ENCODE measurements at places on chromosomes 5 and 9.

DNA sequence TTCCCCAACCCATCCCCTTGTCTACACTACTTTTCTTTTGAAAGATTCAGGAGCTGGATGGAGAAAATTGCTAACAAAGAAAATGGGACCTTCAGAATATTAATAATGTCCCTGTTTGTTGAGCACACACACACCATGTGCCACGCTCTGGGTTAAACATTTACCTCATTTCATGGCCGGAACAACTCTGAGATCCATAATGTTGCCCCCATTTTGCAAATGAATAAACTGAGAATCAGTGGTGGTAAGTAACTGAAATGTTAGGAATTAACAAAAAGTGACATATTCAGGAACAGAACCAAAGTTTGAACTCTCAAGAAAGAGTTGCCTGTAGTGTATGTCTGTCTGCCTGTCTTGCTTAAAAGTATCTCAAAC is 51.4 kb upstream of the SMAD5 start:
- no peak for DNase-seq

DNA sequence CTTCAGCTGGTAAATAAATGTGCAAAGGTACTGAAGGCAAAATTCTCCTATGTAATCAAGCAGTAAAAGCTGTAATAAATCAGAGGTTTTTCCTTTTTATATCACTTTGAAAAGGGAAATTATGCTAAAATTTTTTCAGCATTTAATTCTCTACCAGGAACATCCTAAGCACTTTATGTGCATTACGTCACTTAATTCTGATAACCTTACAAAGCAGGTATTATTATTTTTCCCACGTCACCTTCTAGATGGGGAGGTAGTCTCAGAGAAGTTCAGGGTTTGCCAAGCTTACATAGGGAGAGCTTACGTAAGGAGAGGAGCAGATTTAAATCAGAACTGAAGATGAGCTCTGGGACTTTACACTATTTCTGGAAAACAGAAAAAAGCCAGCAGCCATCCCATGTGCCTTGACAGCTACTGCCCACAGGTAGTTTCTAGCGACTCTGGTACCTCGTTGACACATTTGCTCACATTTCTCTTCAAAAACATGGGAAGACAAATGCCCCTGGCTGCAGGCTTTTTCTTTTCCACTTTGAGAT is 79.0 kb upstream of the IFNK start:
- no peak for DNase-seq

- DNase-seq, result no peak
Measured at GRCh38 chr5:149439899-149440542, 60.9 kb upstream of the IL17B start.

DNA sequence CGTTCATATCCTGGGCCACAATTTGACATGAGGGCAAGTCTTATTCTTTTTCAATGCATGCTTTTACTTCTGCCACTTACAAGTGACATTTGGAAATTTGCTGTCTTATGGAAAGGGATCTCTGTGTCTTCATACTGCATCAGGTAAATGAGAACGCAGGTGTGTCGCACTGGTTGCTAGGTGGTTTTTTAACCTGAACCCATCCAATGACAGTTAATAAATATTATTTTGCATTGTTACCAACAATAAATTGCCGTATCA is 1.1 kb downstream of the ADAMTS16 start:
- no peak for DNase-seq

DNA sequence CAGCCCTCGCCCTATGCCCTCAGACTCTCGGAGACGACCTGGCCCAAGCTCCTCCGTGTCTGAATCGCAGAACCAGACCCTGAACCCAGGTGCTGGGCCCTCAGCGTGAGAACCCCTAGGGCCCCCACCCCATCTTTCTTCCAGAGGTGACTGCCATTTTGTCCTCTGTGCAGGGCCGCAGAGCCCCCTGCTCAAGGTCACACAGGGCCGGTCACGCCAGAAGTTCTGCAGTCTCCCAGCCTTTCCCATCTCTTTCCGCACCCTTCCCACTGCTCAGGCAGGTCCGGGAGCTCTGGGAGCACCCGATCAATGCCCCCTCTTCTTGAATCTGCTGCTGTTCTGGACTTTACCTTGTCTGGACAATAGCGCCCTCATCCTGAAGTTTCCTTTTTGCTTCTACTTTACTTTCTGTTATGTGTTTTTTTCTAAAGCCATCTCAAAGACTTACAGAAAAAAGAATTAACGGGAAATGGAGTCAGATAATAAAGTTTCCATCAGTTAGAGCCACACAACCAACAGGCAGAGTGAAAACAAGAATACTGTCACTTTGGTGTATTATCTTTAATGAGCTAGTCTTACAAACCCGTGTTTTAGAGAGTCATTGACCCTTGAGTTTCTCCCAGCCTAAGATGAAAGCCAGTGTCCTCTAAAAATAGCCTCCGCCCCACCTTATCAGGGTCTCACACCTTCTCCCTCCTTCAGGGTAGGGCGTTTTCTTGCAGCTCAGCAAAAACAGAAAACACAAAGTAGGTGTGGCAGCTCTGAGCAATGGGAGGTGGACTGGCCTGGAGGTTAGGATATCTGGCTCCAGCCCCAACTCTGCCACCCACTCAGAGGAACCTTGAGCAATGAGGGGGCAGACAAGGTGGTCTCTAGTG is 1.8 kb downstream of the TMOD1 start:
- DNase-seq, result no peak

- DNase-seq, result no peak
Measured at GRCh38 chr5:9781275-9781674, 151.1 kb upstream of the TAS2R1 start.

- no peak for DNase-seq
Measured at GRCh38 chr5:44506561-44506960, 117.3 kb upstream of the FGF10 start.
